ENCODE measurements at places on chromosomes 2 and 18.

DNA sequence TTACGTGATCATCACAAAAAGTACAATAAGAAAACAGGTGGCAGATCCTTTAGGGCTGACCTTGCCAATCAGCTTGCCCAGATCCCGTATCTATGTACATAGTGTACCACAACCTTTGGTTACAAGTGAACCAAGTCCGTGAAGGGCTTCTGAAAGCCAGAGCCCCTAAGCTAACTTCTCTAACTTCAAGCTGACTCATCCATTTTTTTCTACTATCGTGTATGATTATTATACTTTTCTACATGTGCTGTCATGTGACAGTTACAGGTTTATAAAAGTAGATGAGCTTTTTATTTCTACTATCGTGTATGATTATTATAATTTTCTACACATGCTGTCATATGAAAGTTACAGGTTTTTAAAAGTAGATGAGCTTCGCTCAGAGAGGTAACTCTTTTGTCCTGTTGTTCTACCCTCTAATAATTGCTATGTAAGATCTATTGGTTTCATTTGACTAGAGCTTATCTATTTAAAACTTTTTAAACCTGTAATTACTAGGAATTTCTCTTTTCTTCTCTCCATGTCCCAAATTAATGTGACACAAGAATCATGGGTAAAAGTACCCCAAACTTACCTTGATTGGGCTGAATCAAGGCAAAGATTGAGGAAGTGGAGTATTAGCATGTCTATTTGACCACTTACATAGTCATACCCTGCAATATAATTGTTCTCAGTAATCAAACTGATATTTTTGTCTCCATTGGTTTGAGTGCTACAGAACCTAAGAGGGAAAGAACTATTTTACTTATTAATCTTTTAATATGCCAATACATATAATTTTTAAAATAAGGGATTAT is 29.4 kb upstream of the DNAH7 start:
- no peak for DNase-seq

- no peak for DNase-seq
Measured at GRCh38 chr2:42651057-42651456, 82.6 kb downstream of the MTA3 start.

DNA sequence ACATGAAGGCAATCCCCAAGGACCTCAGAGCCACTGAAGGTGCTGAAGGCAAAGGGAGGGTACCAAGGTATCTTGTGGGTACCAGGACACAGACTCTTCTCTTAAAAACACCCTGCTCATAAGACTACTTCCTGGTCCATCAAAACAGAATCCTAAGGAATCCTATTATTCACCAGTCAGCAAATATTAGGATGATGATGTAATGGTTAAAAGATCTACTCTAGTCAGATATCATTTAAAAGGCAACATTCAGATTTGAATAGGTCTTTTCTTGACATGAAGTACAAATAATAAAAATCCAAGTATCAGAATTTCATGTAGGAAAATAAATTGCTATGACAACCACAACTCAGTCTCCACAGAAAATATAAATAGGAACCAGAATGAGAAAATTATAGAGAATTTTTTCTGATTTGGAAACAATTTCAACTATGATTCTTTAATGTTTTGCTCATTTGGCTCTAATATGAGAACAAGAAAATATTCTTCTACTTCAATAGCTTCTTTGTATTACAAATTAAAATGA is 77.8 kb upstream of the ZNF397 start:
- DNase-seq, result no peak

DNA sequence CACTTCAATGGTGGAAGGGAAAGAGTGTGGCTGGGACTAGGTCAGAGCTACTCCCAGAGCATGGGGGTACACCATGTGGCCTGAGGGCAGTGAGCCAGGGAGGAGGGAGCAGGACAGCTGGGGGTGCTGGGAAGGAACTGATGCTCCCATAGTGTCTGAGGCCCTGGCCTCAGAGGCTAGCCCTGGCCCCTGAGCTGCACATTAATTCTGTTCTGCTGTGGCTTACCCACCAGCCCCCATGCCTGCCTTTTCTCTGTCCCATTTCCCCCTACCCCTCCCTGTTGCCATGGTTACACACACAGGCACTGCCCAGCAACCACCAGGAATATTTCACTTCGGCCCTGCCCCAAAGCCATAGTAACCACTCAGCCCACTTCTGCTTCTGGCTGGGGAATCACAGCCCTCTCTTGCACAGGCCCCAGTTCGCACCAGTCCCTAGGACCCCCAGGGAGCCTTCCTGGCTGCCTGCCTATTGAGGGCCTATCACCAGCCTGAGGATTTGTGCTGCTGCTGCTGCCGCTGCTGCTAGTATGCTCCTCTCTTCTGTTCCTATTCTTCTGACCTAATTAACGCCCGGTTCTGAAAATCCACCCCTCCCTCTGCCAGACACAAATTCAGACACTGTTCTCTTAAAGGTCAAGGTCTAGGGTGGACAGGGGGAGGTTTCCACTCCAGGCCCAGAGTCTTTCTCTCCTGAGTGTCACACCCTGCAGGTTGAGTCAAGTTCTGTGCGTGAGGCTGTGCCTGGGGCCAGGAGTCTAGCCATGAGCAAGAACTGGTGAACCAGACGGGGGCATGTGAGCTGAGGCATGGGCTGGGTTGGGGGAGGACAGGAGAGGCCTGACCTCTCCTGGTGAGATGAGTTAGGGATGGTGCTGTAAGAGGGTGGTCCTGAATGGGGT is 87.1 kb upstream of the MCFD2 start:
- DNase-seq, result peak; percentile 76

DNA sequence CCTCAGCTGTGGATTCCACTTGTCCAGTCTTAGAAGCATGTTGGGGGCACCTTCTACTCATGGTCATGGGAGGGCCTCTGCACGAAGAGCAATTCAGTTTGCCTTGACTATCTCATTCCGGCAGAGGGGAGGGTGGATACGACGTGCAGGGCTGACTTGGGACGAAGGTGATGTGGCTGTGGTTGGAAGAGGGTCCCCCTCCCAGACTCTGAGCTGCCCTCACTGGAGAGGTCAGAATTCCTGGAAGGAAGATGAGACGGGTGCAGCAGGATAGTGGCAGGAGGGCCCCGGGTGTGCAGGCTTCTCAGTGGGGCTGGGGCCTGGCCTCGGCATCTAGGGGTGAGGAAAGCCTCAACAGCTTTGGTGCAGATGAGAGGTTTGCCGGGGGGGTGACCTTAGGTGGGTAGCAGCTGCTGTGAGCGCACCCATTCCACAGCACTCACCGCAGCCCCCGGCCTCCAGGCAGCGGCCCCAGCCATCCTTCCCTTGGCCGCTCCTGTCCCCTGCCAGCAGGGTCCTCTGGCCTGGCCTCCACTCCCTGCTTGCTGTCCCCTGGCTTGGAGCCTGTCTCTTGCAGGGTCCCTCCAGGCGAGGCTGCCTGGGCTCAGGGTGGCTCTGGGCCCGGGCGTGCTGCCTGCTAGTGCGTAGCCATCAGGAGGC is 3.2 kb downstream of the RNPEPL1 start:
- DNase-seq, result no peak

GRCh38 chr2:128520791-128521190 is 202.1 kb upstream of the HS6ST1 start:
- DNase-seq, result no peak

- DNase-seq, result no peak
Measured at GRCh38 chr18:41966943-41967342, 11.9 kb downstream of the PIK3C3 start.

GRCh38 chr2:122096761-122097160 is 341.3 kb downstream of the TSN start:
- no peak for DNase-seq

DNA sequence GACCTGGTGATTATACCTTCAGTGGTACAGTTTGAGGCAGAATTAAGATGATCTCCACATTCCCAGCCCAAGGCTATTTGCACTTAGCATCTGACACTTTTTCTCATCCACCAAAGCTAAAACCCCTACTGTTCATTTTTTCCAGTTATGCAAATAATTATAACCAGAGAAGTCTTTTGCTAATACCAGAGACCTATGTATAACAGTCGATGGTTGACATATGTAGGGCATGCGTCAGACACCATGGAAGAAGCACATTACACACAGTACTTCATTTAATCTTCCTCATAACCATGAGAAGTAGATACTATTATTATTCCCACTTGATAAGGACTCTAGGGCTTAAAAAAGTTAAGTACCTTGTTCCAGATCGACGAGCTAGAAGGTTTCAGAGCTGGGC is 36.5 kb downstream of the AP1S3 start:
- no peak for DNase-seq

GRCh38 chr2:203682688-203683130 is 23.7 kb upstream of the CD28 start:
- DNase-seq, result peak; percentile 57

DNA sequence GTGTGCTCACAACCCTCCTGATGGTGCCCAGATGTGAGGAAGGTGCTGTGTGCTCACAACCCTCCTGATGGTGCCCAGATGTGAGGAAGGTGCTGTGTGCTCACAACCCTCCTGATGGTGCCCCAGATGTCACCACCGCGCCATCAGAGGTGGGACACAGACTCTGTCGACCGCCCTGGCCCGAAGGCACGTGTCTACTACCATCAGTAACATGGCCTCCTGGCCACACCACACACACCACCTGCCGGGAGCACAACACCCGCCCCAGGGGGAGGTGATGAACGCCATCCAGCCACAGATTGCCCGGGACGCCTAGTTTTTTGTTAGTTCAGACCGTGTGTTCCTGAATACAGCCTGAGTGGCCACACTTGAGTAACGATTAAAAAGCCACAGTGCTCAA is 24.5 kb downstream of the HDAC4 start:
- DNase-seq, result no peak

- no peak for DNase-seq
Measured at GRCh38 chr18:70705831-70706416, 417.1 kb downstream of the SOCS6 start.

- DNase-seq, result peak; percentile 35
Measured at GRCh38 chr18:59008302-59008974, 131.2 kb upstream of the SEC11C start.

GRCh38 chr2:61426267-61426897 is 44.5 kb downstream of the USP34 start:
- peak; percentile 27 for DNase-seq

- no peak for DNase-seq
Measured at GRCh38 chr2:149629026-149629425, 41.5 kb upstream of the MMADHC start.

GRCh38 chr2:129318581-129319421 is 660.7 kb upstream of the RAB6C start:
- no peak for DNase-seq

DNA sequence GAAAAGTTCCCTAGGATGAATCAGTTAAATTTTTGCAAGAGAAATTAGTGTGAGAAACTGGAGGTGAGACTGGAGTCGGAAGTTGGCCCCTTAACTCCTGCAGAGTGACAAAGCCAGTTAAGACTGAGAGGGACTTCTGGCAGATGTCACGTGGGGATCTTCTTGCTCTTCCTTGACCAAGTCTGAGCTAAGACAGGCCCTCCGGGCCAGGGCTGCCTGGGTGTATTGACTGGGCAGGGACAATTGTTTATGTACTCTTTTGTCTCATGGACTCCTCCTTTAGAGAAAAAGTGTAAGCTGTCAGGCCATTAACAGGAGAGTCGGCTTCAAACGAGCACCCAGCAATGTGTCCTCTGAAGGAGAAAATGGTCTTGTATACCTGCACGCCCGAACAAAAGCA is 48.6 kb upstream of the RALBP1 start:
- DNase-seq, result no peak

DNA sequence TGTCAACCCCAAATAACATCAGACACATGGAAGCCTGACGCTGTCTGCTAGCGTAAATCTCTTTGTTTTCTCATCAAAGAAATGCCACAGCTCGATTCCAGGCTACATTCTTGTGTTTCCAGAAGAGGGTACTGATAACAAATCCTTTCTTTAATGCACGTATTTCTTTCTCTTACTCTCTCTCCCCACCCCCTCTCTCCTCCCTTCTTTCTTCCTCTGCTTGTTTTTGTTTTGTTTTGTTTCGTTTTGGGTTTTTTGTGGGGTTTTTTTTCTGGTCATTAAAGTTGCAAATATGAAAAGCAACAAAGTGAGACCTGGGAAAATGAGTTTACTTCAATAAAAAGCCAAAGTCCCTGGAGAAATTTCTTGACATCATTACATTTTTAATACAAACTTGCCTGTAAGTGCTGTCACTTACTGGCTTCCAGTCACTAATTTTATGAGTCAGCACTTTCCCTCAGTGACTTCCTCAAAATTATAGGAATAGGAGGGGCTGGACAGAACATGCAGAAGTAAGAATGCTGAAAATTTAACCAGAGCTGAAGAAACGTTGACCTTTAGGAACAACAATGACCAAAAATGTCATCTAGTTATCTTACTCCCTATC is 106.7 kb upstream of the NABP1 start:
- DNase-seq, result peak; percentile 48

DNA sequence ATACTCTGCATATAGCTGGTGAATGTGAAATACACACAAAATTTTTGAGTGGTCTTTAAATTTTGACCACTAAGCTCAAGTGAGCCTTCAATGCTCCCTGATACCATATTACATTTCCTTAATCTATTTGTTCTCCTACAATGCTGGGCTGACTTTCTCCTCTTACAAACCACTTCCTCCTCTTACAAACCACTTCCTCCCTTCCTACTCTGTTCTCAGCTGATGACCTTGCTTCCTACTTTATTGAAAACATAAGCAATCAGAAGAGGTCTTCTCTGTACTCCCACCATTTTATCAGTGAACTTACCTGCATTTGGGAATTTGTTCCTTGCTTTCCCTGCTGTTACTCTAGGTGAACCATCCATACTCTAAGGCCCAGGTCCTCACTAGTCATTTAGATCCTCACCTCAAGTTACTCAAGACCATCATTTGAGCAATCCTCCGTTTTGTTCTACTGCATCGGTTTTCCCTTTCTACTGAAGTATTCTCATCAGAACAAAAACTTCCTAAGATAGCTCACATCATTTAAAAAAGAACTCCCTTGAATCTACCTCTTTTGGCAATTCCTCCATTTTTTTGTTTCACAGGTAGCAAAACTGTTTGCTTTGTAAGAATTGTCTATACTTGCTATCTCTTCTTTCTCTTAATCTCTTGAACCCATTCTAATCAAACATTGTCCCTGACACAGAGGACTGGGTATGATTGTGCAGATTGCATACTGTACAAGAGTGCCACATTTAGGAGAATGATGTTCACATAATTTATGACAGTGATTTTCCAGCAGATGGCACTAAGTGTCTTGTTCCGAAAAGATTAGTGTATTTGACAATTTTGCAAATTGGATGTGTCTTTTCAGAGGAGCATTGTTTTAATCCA is 96.5 kb downstream of the EPB41L5 start:
- DNase-seq, result peak; percentile 24
